ENCODE measurements at places on chromosomes 7 and 10.

GRCh38 chr7:66150471-66150870 is 35.8 kb downstream of the CRCP start:
- no peak for DNase-seq

DNA sequence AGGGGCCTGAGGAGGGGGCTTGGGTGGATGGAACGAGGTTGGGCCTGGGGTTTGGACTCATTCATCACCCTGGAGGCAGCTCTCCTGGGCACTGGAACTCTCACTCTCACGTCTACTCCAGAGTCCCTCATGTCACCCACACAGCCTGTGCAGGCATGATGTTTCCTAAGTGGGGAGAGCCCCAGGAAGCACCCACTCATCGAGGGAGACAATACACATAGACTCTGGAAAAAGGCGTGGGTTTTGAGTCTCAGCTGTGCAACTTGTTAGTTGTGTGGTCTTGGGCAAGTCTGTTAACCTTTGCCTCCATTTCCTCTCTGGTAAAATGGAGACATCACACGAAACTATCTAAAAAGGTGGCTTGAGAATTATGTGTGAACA is 25.9 kb upstream of the RBM20 start:
- no peak for DNase-seq

GRCh38 chr10:89269433-89270152 is 18.0 kb upstream of the LIPA start:
- no peak for DNase-seq

- no peak for DNase-seq
Observed at GRCh38 chr7:155594163-155594732, 47.9 kb upstream of the CNPY1 start.

DNA sequence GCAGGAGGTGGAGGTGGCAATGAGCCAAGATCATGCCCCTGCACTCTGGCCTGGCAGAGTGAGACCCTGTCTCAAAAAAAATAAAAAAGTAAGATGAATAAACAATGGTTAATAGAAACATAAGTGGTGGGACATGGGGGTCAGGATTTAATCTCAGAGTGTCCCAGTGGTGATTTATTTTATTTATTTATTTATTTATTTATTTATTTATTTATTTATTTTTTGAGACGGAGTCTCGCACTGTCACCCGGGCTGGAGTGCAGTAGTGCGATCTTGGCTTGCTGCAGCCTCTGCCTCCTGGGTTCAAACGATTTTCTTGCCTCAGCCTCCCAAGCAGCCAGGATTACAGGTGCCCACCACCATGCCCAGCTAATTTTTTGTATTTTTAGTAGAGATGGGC is 482.6 kb upstream of the GALNT17 start:
- no peak for DNase-seq

DNA sequence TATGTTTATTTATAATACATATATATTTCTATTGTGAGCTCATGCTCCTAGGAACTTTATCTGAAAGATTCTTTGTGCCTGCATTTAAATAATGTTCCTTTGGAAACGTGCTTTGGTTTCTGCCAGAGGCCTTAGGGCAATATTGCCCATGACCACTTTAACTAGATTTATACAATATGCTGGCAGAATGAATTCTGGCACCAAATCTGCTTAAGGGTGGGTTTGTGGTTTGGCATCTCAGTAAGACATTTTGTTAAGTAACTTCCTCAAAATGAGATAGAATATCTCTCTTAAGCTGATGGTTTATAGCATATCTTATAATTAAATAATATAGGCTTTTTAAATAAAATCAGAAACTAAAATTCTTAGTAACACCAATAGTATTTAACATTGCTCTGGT is 252.9 kb downstream of the RNLS start:
- DNase-seq: no peak

DNA sequence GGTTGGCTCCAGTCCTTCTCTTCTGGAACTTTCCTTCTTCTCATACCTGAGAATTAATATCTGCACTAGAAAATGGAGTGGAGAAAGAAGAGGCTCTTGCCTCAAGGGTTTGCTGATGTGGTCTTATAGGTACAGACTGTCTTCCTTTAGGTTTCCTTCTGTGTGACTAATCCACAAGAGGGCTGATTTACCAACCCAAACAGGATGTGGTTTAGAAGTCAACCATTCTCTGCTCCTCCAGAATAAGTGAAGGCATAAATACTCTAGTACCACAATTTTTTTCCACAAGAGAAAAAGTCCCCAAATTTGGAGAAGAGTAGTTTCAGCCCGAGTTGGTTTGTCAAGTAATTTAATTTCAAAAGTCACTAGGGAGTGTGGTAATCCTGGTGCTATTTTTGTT is 85.8 kb downstream of the NRP1 start:
- DNase-seq: no peak
